ENCODE measurements at places on chromosomes 2 and 18. TPM values are rescaled to one million over a fixed set of nuclear protein-coding genes. Genes with fewer than 3 reads are reported as not detected.

WDR75 gene
- 55.6 TPM for total RNA-seq

CCDC74B gene
- 1.7 TPM for total RNA-seq

TUBA3D gene
- not detected for total RNA-seq

SPC25 gene
- 14.5 TPM for total RNA-seq

GATA6 gene
- not detected for total RNA-seq

DSEL gene
- total RNA-seq = not detected

FNDC4 gene
- not detected for total RNA-seq

SERPINB7 gene
- not detected for total RNA-seq

MRO gene
- total RNA-seq = not detected

SEPTIN2 gene
- total RNA-seq = 264 TPM

ARHGAP15 gene
- total RNA-seq = 133 TPM

GRCh38 chr2:109507217-109507616 lies 106.5 kb downstream of the SEPTIN10 start:
- DNase-seq = no peak

GRCh38 chr2:172299741-172300140 lies 127.6 kb upstream of the ITGA6 start:
- DNase-seq = no peak

GRCh38 chr18:76903386-76903785 lies 81.0 kb downstream of the ZNF236 start:
- no peak for DNase-seq

- DNase-seq = no peak
These were observed 593.1 kb downstream of the TMX3 start for GRCh38 chr18:68121826-68122225.

DNA sequence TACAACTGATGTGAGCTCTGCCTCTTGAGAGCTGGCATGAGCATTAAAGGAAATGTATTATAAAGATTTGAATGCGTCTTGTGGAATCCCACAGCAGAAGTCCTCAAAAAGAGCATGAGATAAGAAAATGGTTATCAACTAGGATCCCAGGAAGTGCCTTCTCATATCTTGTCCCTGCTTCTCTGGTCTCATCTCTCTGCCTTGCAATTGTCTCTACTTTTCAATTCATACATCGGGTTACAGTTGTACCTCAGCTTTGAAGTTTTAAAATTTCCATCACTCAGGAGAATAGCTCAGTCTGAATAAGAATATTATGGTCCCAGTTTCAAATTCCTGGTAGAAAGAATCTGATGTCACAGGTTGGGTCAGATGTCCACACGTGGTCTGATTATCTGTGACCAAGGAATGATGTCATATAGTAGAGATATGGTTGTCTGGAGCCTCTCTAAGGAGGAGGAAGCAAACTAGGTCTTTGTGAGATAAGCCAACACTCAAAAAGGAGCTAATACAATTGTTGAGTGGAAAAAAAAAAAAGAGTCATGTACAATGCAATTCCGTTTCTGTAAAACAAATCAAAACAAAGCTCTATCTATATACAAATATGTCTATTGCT lies 21.7 kb upstream of the CCDC88A start:
- no peak for DNase-seq

GRCh38 chr2:64637931-64638330 lies 15.8 kb downstream of the SERTAD2 start:
- no peak for DNase-seq

GRCh38 chr18:58501066-58501896 lies 127.6 kb downstream of the ALPK2 start:
- no peak for DNase-seq

DNA sequence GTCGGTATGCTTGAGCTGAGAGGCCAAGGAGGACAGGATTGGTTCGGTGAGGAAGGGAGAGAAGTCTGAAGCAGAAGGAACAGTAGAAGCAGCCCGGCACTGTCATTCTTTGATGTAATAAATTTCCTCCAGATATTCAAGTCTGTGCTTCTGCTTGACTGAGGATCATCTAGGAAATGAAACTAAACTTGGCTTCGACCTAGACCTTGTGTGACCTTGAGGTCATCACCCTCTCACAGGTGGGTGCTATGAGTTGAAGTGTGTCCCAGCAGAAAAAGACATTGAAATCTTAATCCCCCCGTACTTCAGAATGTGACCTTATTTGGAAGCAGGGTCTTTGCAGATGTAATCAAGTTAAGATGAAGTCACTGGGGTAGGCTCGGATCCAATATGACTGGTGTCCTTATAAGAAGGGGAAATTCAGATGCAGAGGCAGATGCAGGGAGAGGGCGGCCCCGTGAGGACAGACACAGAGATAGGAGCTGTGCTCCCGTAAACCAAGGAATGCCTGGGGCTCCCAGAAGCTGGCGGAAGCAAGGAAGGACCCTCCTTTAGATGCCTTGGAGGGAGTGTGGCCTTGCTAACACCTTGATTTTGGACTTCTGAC lies 49.0 kb downstream of the PRKCE start:
- DNase-seq = no peak

DNA sequence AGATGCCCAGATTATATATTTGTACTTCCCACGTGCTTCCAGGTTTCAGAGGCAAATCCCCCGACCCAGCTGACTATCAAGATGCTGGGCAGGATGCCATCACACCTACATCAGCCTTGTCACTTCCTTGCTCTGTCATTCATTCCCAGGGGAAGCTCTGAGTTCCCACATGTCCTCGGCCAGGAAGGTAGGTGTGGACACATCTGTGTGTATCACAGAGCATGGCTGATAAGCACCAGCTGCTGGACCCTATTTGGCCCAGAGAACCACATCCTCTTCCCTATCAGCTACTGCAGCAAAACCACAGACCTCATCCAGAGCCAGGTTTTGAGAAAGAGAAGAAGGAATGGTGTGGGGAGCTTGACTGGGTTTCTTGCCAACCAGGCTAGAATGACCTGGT lies 31.9 kb upstream of the ITGA6 start:
- no peak for DNase-seq

GRCh38 chr2:24175631-24176187 lies 856 bp downstream of the FAM228A start:
- DNase-seq = no peak

DNA sequence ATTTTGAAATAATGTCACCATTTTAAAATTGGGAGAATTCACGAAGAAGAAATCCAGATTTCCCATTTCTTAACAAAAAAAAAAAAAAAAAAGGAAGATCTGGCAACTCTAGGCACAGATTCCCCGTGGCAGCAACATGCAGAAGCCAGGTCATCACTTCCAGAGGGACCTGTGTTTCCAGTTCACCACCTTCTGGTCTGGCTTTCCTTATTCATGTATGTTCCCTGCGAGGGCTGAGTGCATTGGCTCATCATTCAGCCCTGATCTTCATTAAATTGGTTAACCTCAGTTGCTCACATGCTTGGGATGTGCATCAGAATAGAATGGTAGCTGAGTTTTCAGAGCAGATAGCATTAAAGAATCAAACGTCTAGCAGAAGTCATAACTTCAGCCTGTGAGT lies 25.0 kb upstream of the MAP3K20 start:
- DNase-seq = no peak

- no peak for DNase-seq
These were observed 12.5 kb downstream of the MARCO start for GRCh38 chr2:118954297-118955060.

DNA sequence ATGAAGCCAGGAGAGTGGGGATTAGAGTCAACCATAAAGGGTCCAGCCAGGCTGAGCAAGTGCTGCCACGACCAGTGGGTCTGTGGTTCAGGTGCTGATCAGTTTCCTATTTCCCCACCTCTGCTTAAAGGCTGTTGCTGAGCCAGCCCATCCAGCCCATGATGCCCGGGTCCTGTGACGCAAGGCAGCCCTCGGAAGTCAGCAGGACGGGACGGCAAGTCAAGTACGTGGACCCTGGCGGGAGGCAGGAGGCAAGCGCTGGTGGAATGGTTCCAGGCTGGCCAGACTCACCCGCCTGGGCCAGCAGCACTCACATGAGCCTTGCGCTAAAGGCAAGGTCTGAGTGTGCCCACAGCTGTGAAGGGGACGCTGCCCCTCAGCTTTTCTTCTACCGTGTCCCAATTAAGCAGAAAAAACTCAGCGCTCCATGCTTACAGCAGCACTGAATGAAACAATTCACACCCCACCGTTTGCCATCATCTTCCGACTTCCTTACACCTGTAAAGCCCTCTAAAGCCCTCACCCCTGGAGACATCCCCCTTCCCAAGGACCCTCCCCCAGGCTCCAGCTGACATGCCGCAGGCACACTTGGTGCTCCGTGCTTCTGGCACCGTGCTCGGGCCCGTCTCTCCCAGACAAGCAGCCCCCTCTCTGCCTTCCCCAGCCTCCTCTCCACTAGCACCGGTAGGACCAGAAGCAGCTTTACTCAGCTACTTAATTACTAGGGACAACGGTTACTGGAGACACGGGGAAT lies 11.3 kb upstream of the RPL31 start:
- no peak for DNase-seq

- no peak for DNase-seq
These were observed 1157.5 kb upstream of the ZEB2 start for GRCh38 chr2:145677371-145677770.

DNA sequence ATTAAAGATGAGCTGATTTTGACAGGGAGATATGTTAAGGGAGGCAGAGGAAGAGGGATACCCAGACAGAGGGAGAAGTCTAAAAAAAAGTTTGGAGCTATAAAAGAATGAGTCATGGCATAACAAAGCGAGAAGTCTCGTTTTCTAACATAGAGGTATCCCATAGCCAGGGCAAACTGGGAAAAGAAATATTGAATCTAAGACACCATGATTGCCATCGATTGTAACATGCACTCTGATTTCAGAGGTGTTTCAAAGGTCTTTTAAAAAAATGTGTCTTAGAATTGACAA lies 110.7 kb downstream of the MDH1 start:
- DNase-seq = no peak

- DNase-seq = no peak
These were observed 318.2 kb downstream of the GALNT13 start for GRCh38 chr2:154189953-154190352.

DNA sequence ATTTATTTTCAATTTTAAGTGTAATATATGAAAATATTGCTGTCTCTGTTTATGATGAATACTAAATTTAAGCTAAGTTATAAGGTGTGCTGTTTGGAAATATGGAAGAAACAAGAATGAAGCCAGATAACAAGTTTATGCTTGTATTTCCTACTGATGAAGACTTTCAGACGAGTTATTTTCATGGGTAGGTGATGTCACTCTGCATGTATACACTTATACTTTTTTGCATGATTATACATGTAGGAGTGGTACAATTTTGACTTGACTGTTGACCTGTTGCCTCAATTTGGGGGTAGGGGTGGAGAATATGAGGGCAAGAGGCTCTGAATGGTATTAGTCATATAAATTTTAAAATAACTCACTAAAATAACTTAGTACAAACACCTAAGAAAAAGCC lies 133.7 kb downstream of the HAUS1 start:
- no peak for DNase-seq

- no peak for DNase-seq
These were observed 102.0 kb upstream of the TMEM200C start for GRCh38 chr18:5997361-5997760.

DNA sequence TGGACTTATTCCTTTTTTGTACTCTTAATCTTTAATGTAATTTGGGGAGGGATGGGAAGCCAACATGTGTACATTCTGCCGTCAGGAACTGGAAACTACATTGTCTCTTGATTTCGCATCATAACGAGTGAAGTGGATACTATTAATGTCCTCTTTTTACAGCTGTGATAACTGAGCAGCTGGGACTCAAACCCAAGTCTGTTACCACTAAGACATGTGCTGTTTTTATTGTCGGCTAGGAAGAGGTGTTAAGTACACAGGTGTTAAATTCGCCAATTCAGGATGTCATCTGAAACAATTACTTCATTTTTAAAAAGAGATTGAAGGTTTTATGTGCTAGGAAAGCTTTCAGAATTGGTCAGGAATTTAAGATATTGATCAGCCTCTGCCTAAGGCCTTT lies 6.9 kb downstream of the GMCL1 start:
- DNase-seq = no peak

DNA sequence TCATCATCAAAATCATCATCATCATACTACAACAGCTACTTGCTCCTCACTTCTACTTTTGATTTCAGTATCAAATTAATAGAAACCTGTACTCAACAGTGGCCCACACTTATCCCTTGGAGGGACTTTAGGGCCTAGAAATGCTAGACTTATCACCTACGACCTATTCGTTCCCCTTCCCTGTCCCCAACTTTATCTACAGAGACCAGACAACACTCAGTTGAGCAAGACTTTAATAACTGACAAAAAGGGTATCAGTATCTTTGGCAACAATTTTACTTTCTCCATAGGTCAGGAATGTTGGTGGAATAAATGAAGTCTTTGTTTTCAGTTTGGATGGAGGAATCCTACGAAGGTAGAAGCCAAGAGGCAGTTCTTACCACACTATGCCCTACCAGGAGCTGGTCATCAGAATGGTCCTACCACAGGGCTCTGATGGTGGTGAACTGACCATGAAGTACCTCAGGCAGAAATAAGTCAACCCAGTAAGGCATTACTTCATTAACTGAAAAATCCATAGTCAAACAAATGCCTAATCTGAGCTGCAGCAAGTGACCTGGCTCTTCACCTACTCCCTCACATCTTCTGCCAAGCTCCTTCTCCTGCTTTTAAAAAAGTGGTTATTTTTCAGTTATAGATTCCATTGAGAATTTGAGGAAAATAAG lies 26.6 kb downstream of the MBD2 start:
- DNase-seq = no peak

DNA sequence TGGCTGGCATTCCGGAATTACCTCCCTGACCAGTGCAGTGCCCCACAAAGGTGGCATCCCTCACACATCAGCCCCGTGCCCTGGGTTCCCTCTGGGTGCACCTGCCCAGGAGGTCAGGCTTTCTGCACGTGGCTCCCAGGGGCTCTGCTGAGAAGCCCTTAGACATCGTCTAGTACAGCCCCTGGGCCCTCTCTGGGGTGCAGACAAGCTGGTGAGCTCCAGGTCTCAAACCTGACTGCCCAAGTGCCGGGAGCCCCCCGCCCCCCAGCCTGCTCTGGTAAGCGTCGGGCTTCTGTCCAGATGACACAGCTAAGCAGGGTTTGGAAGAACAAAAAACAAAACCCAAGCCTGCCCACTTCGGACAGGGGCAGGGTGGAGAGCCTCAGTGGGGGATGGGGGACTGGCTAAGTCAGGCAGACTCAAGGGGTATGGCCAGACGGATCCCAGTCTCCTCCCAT lies 20.2 kb downstream of the TWIST2 start:
- DNase-seq = no peak

GRCh38 chr2:194363878-194364277 lies 1293.1 kb upstream of the SLC39A10 start:
- DNase-seq = no peak

GRCh38 chr2:14933753-14934152 lies 301.2 kb downstream of the LRATD1 start:
- DNase-seq = no peak

- DNase-seq = no peak
These were observed 945 bp upstream of the ASXL2 start for GRCh38 chr2:25879133-25879730.

Data from natural killer cell treated with Interleukin-12 subunit alpha and Interleukin-12 subunit beta and Interleukin-15 and Interleukin-18, amount 100 ng/mL, for 72 hours (primary cell).